ENCODE measurements at places on chromosomes 5 and 9. TPM values are rescaled to one million over a fixed set of nuclear protein-coding genes. Genes with fewer than 3 reads are reported as not detected.

PDLIM7 gene
- total RNA-seq = 86.7 TPM

IL33 gene
- not detected for total RNA-seq

GRCh38 chr9:96492993-96493531 lies 43.1 kb downstream of the HABP4 start:
- no peak overlapping the region for H3K4me3 ChIP-seq
- DNase-seq = no peak
- no peaks in the 10 kb centered on the region for H3K27me3 ChIP-seq
- peaks cover 4% of the 10 kb centered on the region for H3K4me1 ChIP-seq
- H3K36me3 ChIP-seq = no peaks in the 10 kb centered on the region

GRCh38 chr5:17655921-17656320 lies 21.7 kb downstream of the TAF11L14 start:
- H3K4me1 ChIP-seq = no peaks in the 10 kb centered on the region
- no peaks in the 10 kb centered on the region for H3K27me3 ChIP-seq
- H3K4me3 ChIP-seq = no peak overlapping the region
